ENCODE measurements at places on chromosomes 4 and X. TPM values are rescaled to one million over a fixed set of nuclear protein-coding genes. Genes with fewer than 3 reads are reported as not detected.

- DNase-seq = no peak
Observed at GRCh38 chr4:153112041-153112441, 92.2 kb upstream of the TRIM2 start.

DNA sequence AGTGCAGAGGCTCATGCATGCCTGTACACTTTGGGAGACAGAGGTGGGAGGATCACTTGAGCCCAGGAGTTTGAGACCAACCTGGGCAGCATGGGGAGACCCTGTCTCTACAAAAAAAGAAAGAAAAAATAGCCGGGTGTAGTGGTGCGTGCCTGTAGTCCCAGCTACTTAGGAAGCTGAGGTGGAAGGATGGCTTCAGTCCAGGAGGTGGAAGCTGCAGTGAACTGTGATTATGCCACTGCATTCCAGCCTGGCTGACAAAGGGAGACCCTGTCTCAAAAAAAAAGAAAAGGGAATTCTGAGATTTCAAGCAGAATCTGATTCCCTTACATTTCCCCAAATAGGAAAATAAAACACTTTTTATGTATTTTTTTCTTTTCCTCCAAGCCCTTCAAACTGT lies 83.5 kb downstream of the SYNPO2 start:
- no peak for DNase-seq

- DNase-seq = no peak
Observed at GRCh38 chr4:86531440-86531839, 62.7 kb upstream of the PTPN13 start.

DNA sequence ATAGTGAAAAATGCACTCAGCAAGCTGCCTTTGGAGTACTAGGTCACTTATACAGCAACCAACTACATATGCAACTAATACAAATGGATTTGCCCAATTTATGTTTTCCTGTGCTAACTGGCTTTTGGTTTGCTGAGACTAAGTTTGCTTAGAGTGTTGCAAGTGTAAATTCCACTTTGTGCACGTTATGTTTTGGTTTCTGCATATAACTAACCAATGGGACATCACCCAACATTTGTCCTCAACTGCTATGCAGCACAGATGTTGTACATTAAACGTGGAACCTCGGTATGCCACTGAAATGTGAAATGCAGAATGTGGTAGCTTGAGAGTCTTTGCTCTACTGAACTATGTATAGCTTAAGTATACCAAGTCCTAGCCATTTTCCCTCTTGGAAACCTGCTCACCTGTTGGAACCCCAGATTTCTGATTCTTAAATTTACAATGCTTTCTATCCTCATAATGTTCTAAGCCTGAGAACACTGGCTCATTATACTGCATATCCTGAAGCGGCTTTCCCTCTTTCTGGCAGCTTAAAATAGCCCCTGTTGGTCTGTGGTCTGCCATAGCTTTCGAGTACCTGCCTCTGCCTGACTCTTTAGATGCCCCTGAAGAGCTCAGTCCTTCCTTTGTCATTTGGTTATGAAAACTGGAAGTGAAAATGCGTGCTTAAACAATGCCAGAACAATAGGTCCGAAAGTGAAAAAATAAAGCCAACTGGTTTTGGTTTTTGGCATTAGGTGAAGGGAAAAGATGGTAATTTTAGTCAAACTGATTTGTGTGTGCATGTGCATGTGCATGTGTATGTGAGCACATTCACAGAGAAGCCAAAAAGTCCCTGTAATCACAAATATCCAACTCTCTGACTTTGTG lies 158.0 kb downstream of the SH2D1A start:
- no peak for DNase-seq

GRCh38 chrX:134460862-134461220 lies 876 bp downstream of the HPRT1 start:
- DNase-seq = no peak

GRCh38 chr4:53545942-53546581 lies 45.2 kb downstream of the LNX1 start:
- no peak for DNase-seq

- DNase-seq = no peak
Observed at GRCh38 chrX:45172890-45173289, 27.8 kb downstream of the DIPK2B start.

DNA sequence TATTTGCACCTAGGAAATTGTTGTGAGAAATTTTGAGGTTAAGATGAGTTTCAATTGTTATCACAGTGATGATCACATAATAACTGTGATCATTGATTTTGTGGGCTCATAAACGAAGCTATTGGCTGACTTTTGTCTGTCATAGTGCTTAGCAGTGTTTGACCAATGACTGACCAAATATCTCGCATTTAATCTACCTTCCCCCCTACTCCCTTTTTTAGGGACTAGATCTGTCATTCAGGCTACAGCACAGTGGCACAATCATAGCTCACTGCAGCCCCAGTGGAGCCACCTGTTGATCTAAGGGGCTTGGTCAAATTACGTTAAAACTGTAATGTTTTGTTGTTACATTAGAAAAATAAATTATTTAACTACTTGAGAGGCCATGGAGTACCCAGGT lies 1.5 kb downstream of the FUNDC2 start:
- DNase-seq = no peak

GRCh38 chr4:169975838-169976796 lies 50.1 kb downstream of the MFAP3L start:
- no peak for DNase-seq

DNA sequence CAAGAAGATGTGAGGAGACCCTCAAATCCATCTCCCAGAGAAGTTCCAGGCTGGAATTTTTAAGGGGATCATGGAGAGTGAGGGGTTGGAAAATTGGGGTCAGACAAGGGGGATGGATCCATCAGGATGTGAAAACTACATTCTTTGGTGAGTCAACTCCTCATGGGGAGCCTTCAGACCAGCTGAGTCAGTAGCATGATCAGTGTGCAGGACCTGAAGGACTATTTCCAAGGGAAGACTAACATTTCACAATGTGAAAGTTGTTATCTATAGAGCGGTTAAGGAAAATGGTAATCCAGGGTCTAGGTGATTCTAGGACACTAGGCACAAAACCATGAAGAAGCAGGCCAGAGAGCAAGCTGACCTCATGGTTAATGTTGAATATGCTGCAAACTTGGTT lies 38.6 kb upstream of the CEP135 start:
- no peak for DNase-seq

- DNase-seq = no peak
Observed at GRCh38 chrX:119374736-119375135, 24.4 kb upstream of the SLC25A43 start.

GRCh38 chr4:82255657-82256056 lies 118.1 kb downstream of the HNRNPD start:
- no peak for DNase-seq

GRCh38 chrX:115561605-115562479 lies 868 bp downstream of the PLS3 start:
- DNase-seq = peak; percentile 80

- no peak for DNase-seq
Observed at GRCh38 chrX:154059231-154059630, 38.3 kb downstream of the MECP2 start.

GRCh38 chrX:104742355-104742754 lies 176.4 kb downstream of the IL1RAPL2 start:
- DNase-seq = no peak

The AFAP1 gene
- total RNA-seq = 25.4 TPM

The P2RY10 gene
- total RNA-seq = 0.23 TPM

The HS3ST1 gene
- 6.6 TPM for total RNA-seq
